ENCODE measurements at places on chromosomes 5 and 9. TPM values are rescaled to one million over a fixed set of nuclear protein-coding genes. Genes with fewer than 3 reads are reported as not detected.

LURAP1L gene
- 1.9 TPM for total RNA-seq

- DNase-seq = no peak
These were observed 658.4 kb downstream of the TLR4 start for GRCh38 chr9:118362596-118362995.

- no peak for DNase-seq
These were observed 33.3 kb upstream of the SPRY4 start for GRCh38 chr5:142358121-142358520.

NMUR2 gene
- total RNA-seq = 0.14 TPM

DNA sequence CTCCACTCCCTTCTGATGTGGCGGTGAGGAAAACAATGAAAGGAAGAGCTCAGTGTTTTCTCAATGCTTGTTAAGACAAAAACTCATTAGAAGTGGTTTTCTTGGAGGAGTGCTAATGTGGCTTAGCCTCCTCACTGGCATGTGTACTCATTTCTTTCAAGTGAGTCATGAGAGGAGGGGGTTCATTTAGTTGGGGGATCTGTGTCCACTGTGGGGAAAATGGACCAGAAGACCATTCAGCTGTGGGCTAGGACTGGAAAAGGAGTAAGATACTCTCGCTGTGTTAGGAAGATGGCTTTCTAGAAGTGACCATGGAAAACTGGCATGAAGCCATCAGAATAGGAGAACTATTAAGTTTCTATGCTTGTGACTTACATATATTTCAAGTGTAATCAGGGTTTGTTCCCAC is 23.5 kb downstream of the KLF9 start:
- no peak for DNase-seq

CKMT2 gene
- 1,804 TPM for total RNA-seq

DNA sequence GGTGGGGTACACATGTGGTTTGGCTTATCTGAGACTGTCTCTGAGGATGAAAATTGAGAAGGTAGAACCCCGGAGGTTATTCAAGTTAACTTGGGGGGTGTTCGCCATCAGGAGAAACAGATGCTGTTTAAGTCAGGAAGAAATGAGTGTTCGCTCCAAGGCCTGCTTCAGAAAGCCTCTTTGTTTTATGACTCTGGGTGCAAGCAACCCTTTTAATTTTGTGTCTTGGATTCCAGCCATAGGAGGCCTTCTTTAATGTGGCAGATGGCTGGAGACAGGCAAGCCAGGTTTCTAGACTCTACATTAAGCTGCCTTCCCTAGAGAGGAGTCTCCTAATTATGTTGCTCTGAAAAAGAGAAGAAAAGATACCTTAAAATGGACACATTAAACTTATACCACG is 4.2 kb upstream of the SMAD5 start:
- DNase-seq = no peak

GRCh38 chr9:80698725-80699410 is 990.5 kb downstream of the TLE1 start:
- DNase-seq = no peak

GRCh38 chr9:114910541-114910940 is 19.9 kb downstream of the TNFSF8 start:
- DNase-seq = no peak

GRCh38 chr5:43110606-43111170 is 10.0 kb upstream of the ZNF131 start:
- DNase-seq = no peak

FAM153A gene
- total RNA-seq = 1.4 TPM

PAX5 gene
- not detected for total RNA-seq

DNA sequence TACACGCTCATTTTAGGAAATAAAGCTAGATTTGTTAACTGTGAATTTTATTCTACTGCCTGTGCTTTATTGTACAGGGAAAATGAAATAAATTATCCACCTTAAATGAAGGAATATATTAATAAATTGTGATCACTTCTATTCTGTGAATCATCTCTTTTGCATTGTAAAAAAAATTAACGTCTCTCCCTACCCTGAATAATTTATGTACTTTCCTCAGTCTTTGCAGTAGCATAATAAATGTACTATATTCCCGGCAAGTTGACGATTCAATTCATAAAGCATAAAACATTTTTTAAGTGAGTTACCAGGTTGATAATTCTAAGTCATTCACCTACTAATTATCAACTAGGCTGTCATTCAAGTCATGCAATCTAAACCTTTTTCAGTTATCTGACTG is 1425.3 kb upstream of the CDH9 start:
- no peak for DNase-seq

- no peak for DNase-seq
These were observed 22.2 kb downstream of the BHMT start for GRCh38 chr5:79133657-79134451.

PCDHGA11 gene
- 4.5 TPM for total RNA-seq

SRA1 gene
- 29.4 TPM for total RNA-seq

DNA sequence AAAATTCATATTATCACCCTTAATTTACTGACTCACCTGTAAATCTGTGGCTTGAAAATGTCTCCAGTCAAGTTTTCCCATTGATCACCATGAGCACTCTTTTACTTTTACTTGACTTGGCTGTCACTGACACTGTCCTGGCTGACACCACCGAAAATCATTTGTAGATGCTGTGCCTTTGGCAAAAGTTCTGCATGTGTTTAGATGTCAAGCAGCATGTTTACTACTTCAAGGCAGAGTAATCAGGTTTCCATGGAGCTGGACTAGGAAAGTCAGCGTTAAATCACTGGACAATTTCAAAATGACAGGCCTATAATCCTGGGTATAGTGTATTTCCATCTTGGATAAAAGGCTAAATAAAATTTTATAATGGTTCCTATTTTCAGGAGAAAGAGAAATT is 1530.6 kb upstream of the CDH6 start:
- no peak for DNase-seq

INSYN2B gene
- 0.87 TPM for total RNA-seq

SPINK13 gene
- not detected for total RNA-seq

- no peak for DNase-seq
These were observed 17.9 kb upstream of the DAPK1 start for GRCh38 chr9:87479801-87480201.

MZB1 gene
- 1.2 TPM for total RNA-seq

DNA sequence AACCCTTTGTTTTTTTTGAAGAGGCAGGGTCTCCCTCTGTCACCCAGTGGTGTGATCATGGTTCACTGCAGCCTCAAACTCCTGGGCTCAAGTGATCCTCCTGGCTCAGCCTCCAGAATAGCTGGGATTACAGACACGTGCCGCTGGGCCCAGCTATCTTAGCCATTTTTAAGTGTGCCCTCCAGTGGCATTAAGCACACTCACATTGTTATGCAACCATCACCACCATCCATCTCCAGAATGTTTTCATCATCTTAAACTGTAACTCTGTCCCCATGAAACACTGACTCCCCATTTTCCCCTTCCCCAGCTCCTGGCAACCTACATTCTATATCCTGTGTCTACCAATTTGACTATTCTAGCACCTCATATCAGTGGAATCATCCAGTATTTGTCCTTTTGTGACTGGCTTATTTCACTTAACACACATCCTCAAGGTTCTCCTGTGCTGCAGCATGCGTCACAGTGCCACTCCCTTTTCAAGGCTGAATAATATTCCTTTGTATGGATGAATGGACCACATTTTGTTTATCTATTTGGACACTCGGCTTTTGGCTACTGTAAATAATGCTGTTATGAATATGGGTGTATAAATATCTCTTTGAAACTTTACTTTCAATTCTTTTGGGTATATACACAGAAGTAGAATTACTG is 12.5 kb upstream of the RAPGEF1 start:
- DNase-seq = peak; percentile 2

SPEF2 gene
- 1.1 TPM for total RNA-seq

NEUROG1 gene
- not detected for total RNA-seq

PCDHGC4 gene
- 2.4 TPM for total RNA-seq

DNA sequence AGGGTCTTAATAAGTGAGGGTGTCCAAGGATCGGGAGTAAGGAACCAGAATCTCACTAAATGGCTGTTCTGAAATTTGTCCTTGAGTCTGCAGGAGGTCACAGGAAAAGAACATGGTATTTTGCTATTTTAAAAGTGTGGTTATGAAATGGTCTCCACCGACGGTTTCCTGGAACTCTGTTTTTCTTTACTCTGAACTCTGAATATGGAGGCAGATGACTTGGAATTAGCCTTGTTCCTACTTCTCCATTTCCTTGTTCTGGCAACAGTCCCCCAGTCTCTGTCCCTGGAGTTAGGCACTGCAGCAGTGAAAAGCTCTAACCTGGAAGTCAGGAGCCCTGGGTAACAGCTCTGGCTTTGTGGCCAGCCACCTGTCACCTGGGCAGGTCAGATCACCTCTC is 46.6 kb upstream of the C5orf58 start:
- no peak for DNase-seq

- DNase-seq = no peak
These were observed 444.7 kb downstream of the MED10 start for GRCh38 chr5:5933651-5934050.

PCDHGA8 gene
- 9.7 TPM for total RNA-seq

GRCh38 chr5:6255956-6256355 is 122.4 kb downstream of the MED10 start:
- DNase-seq = no peak

PCDHGB6 gene
- 5.9 TPM for total RNA-seq

DNA sequence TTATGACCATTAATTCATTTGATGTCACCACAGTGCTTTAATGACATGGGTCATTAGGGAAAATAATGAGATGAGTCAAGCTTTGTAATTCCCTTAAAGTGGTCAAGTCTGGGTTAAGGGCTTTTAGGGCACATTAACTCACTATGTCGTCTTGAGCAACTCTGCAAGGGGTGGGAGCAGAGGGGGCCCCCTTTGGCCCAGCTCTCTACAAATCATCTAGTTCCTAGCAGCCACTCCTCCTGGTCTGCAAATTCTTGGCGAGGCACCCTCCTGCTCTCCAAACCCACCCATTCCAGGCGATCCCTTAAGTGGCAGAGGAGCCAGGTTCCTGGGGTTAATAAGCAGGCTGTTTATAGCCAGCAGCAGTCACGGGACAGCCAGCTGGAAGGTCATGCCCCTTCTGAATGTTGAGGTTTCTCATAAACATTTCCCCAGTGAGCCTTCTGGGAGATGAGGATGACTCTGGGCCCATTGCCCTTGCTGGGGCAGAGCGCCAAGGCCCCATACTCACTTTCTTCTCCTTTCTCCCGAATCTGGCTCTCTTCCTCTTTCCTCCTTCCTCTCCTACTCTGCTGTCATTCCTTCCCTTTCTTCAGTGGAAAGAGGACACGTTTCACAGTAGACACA is 14.3 kb upstream of the GPX3 start:
- DNase-seq = peak; percentile 88

LCN9 gene
- total RNA-seq = not detected

- no peak for DNase-seq
These were observed 151.0 kb downstream of the CACNA1B start for GRCh38 chr9:138028596-138028995.

ROPN1L gene
- total RNA-seq = not detected

GRCh38 chr9:125415583-125416460 is 154.2 kb downstream of the GAPVD1 start:
- DNase-seq = no peak

DNA sequence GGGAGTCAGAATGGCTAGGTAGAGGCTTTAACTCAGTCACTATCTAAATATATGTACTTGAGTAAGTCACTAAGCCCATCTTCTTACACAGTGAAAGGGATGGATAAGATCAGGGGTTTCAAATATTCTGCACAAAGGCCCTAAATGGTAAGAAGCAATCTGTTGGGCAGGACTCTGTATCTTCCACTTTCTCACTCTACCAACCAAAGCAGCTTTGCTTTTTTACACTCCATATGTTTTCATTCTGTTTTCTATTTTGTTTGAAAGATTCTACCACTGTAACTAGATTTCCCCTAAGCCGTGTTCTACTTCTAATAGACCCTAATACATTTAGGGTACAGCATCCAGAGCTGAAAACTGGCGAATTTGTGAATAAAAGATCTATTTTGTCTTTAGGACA is 477.5 kb upstream of the NMUR2 start:
- no peak for DNase-seq
